ENCODE measurements at places on chromosomes 2 and 18.

- peak; percentile 76 for DNase-seq
These were observed 189.4 kb upstream of the GLI2 start for GRCh38 chr2:120546048-120546864.

DNA sequence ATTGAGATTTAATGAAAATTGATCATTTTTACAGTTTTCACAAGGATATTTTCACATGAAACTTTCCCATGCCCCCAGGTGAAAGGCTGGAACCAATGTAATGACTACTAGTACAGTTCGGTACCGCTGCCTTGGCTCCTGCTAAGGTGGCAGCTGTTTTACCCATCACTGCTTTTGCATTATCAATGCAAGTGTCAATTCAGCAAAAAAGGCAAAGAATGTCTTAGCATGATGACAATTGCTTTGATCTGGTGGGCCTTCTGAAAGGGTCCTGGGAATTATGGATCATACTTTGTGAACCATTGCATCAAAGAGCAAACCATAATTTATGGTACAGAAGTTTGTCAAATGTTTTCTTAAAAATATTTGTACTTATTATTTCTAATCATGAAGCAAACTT lies 107.2 kb downstream of the KYNU start:
- no peak for DNase-seq

DNA sequence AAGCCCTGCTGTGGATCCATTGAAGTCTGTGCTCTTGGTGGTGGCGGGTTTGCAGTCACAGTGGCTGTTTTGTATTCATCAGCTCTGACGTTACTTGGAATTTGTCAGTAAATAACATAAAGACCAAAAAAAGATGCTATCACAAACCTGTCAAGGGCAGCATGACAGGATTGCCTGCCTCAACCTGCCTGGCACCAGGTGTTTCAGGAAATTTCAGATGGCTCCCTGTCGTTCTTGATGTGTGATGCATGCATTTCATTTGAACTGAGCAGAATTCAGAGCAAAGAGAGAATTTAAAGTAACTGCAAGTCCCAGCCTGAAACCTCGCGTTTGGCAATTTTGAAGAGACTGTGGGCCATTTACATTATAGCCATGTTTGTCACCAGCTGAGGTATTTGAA lies 50.3 kb upstream of the EPC2 start:
- no peak for DNase-seq

- no peak for DNase-seq
These were observed 404.0 kb upstream of the MMADHC start for GRCh38 chr2:149991576-149991975.

GRCh38 chr2:85819811-85820510 lies 66.2 kb downstream of the ATOH8 start:
- no peak for DNase-seq

DNA sequence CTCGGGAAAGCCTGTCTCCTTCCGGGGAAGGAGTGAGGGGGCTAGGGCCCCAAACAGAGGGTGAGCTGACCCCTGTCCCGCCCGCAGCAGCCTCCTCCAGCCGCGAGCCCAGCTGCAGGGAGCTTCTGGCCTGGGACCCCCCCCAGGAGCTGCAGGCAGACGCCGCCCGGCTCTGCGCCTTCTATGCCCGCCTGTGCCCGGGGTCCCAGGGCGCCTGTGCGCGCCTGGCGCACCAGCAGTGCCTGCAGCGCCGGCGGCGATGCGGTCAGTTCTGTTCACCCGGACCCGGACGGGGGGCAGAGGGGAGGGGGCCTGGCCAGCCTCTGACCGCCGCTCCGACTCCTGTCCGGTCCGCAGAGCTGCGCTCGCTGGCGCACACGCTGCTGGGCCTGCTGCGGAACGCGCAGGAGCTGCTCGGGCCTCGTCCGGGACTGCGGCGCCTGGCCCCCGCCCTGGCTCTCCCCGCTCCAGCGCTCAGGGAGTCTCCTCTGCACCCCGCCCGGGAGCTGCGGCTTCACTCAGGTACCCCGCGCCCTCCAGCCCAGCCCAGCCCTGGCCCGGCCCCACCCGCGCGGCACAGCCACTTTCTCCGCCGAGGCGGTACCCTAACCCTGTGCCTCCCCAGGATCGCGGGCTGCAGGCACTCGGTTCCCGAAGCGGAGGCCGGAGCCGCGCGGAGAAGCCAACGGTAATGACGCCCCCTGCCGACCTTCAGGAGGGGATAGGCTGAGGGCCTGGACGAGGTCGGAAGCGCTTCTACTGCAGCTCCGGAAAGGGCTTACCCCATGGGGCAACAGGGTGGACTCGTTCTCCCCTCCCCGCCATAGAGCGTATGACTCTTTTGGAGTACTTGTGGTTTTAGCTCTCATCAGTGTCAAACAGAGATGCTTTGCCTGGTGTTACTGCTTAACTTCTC lies 2.0 kb upstream of the CHRND start:
- DNase-seq: no peak

DNA sequence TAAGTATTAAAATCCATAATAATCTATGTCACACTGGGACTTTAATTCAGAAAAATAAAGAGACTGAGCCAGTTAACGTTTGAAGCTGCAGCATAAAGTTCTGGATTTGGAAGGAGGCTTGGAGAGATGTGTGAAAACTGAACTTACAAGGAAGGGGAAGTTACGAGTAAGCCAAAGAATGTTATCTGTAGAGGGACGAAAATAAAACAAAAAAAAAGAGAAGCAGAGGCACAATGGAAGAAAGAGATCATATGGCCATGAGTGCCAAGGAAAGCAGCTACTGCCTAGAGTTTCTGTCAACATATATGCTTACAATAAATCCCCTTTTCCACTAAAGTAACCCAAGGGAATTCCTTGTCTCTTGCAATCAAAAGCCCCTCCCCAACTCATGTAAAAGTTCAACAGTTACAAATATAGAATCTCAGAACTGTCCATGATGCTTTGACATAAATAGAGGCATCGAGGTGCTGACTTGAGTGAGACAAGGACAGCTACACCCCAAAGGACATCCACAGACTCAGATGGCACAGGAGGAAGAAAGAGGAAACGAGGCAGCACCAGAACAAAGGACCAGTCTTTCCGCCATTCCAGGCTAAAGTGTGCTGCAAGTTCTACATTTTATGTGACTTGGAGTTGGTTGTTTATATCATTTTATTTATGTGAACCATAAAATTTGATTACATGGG lies 16.1 kb upstream of the ARL5A start:
- DNase-seq: no peak
